ENCODE measurements at places on chromosomes 5 and 9. TPM values are rescaled to one million over a fixed set of nuclear protein-coding genes. Genes with fewer than 3 reads are reported as not detected.
A peak's percentile ranks its signal among the peaks of the same experiment; 100 is the strongest.

- no peak for DNase-seq
Observed at GRCh38 chr5:107806271-107806670, 135.5 kb upstream of the EFNA5 start.

GRCh38 chr9:122286764-122287163, 22.1 kb downstream of the MRRF start:
- no peak for DNase-seq

DNA sequence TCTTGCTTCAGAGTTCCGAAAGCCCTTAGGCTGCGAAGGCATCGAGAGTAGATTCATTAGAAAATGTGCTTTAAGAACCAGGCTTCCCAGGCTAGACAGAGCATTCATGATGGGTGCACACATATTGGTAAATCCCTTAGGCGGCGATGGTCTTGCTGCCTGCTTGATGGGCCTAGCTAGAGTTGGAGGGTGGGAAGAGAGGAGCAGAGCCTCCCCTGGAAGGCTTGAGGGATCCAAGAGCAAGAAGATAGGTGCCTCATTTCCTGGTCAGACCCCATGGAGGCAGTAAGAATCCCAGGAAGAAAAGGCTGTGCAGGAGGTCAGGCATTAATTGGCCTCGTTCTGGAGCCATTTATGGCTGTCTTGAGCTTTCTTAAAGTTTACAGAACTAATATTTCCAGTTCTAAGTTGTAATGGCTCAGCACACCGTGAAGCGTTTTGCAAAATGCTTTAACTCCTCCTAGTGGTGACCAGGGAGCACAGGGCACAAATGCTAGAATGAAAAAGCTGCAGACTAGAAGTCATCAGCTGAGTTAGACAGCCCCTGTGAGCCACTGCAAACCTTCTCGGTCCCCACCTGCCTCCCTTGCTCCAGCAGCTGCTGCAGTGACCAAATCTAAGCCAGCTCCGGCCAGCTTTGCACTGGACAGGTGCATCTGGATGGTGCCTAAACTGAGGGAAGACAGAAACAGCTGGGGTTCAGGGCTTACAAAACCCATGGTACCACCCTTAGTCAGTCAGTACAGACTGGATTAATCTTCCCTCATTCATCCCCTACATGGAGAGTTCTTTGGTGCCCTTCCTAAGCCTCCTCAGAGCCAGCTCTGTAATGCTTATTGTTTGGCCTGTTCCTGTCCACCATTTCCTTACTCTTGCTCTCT, 14.7 kb downstream of the SLC45A2 start:
- DNase-seq = peak; percentile 34

Gene HAPLN1
- not detected for total RNA-seq

- DNase-seq = no peak
Observed at GRCh38 chr5:42680046-42680445, 76.6 kb upstream of the CCDC152 start.

DNA sequence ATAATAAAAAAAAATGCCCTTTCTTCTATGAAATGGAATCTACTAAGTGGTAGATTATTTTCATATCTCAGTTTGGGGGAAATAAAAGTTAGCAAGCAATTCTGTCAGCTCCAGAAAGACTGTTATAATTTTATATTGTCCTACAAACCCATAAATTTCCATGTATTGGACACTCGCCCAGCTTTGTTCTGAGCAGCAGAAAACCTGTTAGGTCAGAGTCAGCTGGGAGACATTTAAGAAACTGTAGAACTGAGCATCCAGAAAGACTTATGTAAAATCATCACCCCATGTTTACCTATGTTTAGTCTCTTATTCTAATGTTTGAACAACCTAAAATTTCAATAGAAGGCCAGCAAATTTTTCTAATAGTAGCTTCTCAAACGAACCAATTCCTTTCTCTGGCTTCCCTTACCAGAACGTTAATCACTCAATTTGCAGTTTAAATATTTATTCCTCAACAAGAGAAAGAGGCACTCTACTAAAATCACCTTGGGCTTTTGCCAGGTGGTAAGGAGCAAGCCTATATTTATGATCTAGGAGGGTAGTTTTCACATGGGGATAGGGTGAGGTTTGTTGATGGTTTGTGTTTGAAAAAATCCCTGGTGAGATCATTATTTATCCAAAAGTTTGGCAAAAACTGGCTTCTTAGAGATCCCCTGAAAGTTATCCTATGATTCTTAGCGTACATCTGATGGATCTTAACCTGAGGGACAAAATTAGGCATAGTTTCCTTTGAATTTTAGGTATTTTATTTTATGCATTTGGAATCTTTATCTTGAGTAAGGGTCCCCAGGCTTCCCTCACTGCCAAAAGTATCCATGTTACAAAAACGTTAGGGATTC, 34.4 kb downstream of the MACROH2A1 start:
- DNase-seq = no peak

- no peak for DNase-seq
Observed at GRCh38 chr9:87716141-87716540, 9.8 kb upstream of the CTSL start.

- DNase-seq = no peak
Observed at GRCh38 chr9:130635721-130636647, 28.4 kb upstream of the PRDM12 start.

DNA sequence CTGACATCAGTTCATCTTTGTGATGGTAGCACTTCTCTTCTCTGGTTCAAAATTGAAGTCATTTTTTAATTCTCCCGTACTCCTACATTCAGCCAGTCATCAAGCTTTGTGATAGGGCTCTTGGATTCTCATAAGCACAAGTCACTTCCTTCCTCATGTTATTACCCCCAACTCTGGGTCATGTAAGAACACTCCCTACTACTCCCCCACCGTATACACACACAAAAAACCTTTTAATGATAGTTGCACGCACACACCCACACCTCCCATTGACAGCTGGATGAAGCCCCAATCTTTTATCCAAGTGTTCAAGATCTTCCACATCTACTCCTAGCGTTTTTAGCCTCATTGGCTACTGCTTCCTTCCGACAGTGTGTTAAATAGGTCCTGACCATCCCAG, 16.8 kb downstream of the KDM3B start:
- DNase-seq = no peak

Measured in Calu3 (cell line).